ENCODE measurements at places on chromosomes 2 and 18. TPM values are rescaled to one million over a fixed set of nuclear protein-coding genes. Genes with fewer than 3 reads are reported as not detected.

The RNF144A gene
- 17.3 TPM for polyA plus RNA-seq

The ADAM23 gene
- 3.6 TPM for polyA plus RNA-seq

The SKOR2 gene
- not detected for polyA plus RNA-seq

The DHX57 gene
- 13.8 TPM for polyA plus RNA-seq

Measured in SK-N-SH (cell line).